ENCODE measurements at places on chromosomes 6 and 20. TPM values are rescaled to one million over a fixed set of nuclear protein-coding genes. Genes with fewer than 3 reads are reported as not detected.
A peak's percentile ranks its signal among the peaks of the same experiment; 100 is the strongest.

Gene PACSIN1
- total RNA-seq = not detected

GRCh38 chr6:151400473-151400872 lies 9.1 kb upstream of the ZBTB2 start:
- DNase-seq = no peak

- DNase-seq = peak; percentile 57
Measured at GRCh38 chr20:910870-911770, 5.0 kb downstream of the ANGPT4 start.

DNA sequence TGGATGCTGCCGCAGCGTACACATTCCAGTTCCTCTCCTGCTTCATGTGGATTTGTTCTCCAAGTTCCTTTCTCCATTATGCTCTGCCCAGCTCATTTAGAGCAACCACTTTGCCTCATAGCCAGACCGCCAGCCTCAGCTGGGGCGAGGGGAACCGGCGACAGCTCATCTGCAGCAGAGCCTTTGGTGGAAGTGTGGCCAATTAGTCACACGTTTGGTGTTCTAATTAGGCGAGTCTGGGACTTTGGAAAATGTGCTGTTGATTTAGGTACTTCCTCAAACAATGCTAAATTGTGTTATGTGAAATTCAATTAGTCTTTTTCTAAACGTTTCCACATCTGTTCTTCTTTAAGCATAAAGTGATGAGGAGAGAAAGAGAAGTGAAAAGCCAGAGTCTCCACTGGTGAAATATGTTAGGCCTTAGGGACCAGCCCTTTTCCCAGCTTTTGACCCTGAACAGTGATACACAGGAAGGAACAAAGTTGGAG lies 217.9 kb downstream of the TBX18 start:
- DNase-seq = peak; percentile 84

DNA sequence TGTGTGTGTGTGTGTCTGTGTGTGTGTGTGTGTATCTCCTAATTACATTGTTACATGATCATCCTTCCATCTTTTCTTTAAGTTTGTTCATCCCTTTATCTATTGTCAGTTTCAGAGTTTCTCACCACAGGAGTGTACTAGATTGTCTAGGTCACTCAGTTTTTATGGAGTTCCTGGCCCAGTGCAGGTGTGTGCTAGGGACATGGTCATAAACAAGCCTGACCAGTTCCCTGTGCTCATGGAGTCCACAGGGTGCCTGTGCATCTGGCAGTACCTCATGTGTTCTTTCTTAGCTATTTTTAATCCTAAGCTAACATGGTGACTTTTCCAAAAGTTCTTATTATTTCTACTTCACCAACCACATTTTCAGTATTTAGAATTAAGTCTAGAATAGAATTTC lies 43.9 kb downstream of the PHACTR2 start:
- DNase-seq = no peak

- DNase-seq = no peak
Measured at GRCh38 chr20:46365487-46366220, 40.8 kb downstream of the ELMO2 start.

- DNase-seq = no peak
Measured at GRCh38 chr6:12535586-12536314, 180.8 kb upstream of the PHACTR1 start.

DNA sequence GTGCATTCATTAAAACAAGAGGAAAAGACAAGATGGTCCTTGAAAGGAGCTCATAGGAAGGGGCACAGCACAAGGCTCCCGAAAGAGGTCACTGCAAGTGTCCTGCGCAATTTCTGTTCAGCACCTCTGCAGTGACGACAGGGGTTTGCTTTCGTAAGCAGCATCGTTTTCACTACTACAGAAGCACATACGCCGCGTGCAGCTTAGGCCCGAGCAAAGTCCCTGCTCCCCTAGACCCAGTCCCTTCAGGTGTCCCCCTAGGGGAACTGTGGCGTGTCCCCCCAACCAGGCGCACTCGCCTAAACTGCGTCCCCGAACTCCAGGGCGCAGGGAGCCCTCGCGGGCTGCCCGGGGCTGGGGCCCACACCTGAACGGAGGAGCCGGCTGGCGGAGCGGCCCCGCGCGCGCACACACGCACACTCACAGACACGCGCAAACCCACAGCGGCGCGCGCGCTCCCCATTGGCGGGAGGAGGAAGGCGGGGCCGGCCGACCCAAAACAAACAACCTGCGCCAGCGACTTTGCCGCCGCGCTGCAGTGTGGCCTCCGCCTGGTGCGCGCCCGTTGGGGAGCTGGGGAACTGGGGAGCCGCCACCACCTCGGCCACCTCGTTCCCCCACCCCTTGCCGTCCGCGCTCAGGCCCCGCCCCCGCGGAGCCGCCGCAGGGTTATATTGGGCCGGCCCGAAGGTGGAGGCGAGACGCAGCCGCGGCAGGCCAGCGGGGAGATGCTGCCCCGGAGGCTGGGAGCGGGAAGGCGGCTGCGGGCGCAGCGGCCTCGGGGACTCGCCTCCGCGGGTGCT lies at the start of gene FOXQ1:
Gene FOXQ1 (plus strand): TSS at position 699 of the 803 bp plus-strand sequence. CDS start 607 bp downstream, outside the sequence.
- peak; percentile 74 for DNase-seq

DNA sequence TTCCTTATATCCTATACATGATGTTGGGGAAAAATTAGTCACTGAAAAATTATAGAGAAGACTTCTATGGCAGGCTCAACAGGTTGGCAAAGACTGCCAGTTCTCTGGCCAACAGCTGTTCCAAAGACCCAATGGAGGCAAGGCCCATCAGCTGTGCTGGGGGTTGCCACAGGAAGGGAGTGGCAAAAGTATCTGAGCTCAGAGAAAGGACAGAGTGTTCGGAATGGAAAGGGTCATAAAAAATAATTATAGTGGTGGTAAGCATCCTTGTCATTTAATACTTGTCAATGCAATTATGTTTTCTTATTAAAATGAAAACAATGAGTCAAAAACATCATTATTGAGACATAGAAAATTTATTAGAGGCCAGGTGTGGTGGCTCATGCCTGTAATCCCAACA lies 36.1 kb downstream of the FASTKD5 start:
- DNase-seq = no peak

Gene IP6K3
- total RNA-seq = not detected

GRCh38 chr20:2313316-2313715 lies 17.5 kb downstream of the TGM3 start:
- DNase-seq = no peak

Gene EPHA7
- total RNA-seq = 0.06 TPM

Gene BEND6
- 9.0 TPM for total RNA-seq

Gene IL17F
- total RNA-seq = not detected

DNA sequence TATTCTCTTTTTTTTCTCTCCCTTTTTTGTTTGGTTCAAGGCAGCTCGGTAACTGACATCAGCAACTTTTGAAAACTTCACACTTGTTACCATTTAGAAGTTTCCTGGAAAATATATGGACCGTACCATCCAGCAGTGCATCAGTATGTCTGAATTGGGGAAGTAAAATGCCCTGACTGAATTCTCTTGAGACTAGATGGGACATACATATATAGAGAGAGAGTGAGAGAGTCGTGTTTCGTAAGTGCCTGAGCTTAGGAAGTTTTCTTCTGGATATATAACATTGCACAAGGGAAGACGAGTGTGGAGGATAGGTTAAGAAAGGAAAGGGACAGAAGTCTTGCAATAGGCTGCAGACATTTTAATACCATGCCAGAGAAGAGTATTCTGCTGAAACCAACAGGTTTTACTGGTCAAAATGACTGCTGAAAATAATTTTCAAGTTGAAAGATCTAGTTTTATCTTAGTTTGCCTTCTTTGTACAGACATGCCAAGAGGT lies 10.6 kb downstream of the HEY2 start:
- DNase-seq = no peak

Gene BPIFB1
- total RNA-seq = not detected

DNA sequence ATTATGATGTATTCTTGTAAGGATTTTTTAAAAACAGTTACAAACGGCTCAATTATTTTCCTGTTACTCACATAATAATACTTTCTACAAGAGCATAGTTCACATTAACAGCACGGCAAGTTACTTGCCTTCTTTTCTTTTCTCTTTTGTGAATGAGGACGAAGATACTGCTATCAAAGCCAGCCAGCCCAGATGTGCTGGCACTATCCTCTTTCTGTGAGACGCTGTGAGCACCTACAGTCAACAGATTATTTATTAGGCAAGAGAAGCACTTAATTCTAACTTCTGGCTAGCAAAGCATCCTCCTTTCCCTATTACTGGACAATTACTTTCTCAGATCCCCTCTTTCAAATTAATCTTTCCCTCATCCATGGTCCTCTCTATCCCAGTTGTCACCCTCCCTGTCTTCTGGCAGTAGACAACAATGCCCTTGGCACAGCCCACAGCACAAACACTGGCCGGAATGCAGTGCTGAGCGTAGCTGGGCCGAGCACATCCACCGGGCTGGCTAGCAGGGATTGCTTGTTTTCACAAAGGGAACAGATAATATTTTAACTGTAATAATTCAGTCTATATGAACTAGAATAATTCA lies 262.1 kb downstream of the FOXC1 start:
- no peak for DNase-seq

GRCh38 chr20:17803765-17804164 lies 104.0 kb downstream of the BANF2 start:
- no peak for DNase-seq

Gene SLC22A3
- total RNA-seq = 1.8 TPM

DNA sequence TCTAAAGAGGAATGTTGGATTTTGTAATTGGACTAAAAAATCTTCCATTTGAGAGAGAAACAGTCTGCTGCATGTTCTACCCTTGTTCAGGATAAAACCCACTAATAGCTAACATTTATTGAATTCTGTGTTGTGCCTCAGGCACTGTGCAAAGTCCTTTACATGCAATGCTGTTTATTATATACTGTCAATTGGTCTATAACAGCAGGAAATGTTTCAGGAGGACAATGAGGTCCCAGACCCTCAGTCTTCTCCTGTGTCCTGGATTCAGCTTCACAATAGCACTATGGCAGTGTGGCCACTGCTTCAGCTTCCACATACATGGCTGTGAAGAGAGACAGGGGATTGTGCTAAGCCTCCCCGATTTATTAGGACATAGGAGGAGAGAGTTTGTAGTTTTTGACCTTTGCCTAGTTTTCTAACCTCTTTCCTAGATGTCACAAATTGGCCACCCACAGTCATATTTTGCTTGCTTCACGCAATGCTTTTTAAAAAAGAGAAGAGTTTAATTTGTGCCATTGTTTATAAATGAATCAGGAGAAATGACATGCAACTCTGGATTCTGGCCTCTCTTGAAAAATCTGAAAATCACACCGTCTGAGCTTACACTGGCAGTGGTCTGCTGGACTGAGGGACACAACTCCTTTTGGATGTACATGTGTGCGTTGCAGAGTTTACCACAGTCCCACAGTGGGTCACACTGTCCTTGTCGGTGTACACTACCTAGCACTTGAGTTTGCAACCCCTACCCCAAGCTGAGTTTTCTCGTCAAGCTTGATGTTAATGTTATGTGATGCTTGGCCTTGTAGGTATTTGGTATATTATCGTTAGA lies 11.3 kb downstream of the PTPN1 start:
- no peak for DNase-seq

Gene MAS1
- not detected for total RNA-seq

- no peak for DNase-seq
Measured at GRCh38 chr6:143844006-143844405, 868 bp downstream of the LTV1 start.

GRCh38 chr6:1789092-1789491 lies 179.4 kb downstream of the FOXC1 start:
- peak; percentile 52 for DNase-seq

- DNase-seq = peak; percentile 6
Measured at GRCh38 chr6:56803594-56803993, 151.3 kb upstream of the BEND6 start.

DNA sequence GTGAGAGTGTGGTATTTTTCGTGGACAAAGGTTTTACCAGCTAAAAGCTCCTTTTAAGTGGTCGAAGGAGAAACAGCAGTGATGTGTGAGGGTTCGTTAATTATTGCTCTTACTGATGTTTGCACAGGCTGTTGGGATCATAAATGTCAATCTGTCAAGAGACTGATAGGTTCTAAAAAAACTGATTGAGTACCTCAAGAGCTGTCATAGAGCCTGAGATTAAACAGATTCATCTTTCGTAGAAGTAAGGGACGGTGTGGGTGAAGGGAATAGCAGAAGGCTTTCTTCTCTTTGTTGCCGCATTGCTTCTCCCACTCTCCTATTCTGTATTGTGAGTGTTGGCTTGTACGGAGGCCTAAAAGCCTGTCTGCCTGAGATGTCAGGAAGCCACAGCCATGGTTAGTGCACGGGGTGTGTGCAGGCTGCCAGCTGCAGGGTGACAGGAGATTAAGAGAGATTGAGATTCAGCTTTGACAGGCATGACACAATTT lies 291.0 kb downstream of the ZFAND3 start:
- DNase-seq = no peak

GRCh38 chr20:35248641-35249475 lies 22.4 kb downstream of the MMP24 start:
- no peak for DNase-seq

DNA sequence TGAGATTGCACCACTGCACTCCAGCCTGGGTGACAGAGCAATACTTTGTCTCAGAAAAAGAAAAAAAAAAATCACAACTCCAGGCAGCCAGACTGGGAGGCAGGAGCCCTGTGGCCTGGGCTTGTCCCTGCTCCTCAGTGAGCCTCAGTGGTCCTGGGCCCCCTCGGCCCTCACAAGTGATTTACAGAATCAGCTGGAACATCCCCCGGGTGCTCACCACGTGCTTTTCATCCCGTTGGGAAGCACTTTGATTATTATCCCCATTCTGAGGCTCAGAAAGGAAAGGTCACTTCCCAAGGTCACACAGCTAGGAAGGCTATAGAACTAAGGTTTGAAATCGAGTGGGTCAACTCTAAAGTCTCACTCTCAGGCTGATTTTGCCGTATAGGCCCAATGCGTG lies 43.1 kb upstream of the TLDC2 start:
- DNase-seq = no peak

Gene LGSN
- not detected for total RNA-seq

- DNase-seq = no peak
Measured at GRCh38 chr6:7939864-7940228, 29.3 kb upstream of the TXNDC5 start.

Gene RING1
- 44.9 TPM for total RNA-seq

GRCh38 chr6:11083491-11083890 lies 10.1 kb upstream of the SMIM13 start:
- peak; percentile 67 for DNase-seq

- DNase-seq = no peak
Measured at GRCh38 chr20:54624706-54625390, 149.5 kb downstream of the DOK5 start.

- DNase-seq = no peak
Measured at GRCh38 chr6:96234444-96234843, 218.7 kb downstream of the FUT9 start.

- no peak for DNase-seq
Measured at GRCh38 chr6:167450626-167451025, 125.7 kb downstream of the TTLL2 start.

Gene TSHZ2
- total RNA-seq = 1.3 TPM

Gene WFDC5
- total RNA-seq = not detected

- DNase-seq = peak; percentile 76
Measured at GRCh38 chr6:12265791-12266190, 24.4 kb upstream of the EDN1 start.

Gene HLA-DQB2
- total RNA-seq = not detected

Gene MBOAT1
- 10.5 TPM for total RNA-seq

Gene GRM1
- total RNA-seq = not detected

- no peak for DNase-seq
Measured at GRCh38 chr6:34774967-34775366, 16.9 kb upstream of the BLTP3A start.

- no peak for DNase-seq
Measured at GRCh38 chr6:89776583-89777233, 42.9 kb downstream of the MDN1 start.

All from Daoy (cell line).